Right ventricle myocardium superior (tissue), 1 donor: ENCODE measurements at places on chromosomes 16 and 17. TPM values are rescaled to one million over a fixed set of nuclear protein-coding genes. Genes with fewer than 3 reads are reported as not detected.

- DNase-seq: peak; percentile 13
These were observed 8.6 kb downstream of the CCDC102A start for GRCh38 chr16:57527610-57528360.

DNA sequence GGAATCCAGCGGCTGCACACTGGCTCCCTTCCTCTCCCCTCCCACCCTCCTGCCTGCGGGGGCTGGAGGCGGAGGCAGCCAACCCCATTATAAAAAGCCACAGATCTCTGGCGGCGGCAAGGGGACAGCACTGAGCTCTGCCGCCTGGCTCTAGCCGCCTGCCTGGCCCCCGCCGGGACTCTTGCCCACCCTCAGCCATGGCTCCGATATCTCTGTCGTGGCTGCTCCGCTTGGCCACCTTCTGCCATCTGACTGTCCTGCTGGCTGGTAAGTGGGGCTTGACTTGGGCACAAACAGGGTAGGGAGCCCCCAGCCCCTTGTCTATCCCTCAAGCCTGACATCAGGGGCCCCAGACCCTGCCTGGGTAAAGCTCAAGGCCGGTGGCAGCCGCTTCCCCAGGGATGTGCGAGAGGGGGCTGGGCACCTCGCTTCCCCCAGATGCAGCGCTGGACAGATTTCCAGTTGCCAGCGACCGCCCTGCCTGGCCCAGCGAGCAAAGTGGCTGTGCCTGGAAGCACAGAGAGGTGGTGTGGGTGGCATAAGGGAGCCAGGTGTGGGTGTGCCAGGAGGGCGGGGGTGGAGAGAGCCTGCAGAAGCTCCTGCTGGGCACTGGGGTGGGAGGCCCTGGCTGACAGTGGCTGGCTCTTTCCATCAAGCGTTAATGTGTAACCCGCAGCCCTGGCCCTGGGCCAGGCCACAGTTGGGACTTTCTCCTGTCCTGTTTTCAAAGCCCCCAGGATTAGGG is at the start of gene CX3CL1:
CX3CL1 (plus strand) TSS at position 119 of the 745 bp plus-strand sequence; CDS start at position 198, 79 bp downstream.
- peak; percentile 67 for DNase-seq

- no peak for DNase-seq
These were observed 143.3 kb downstream of the STX8 start for GRCh38 chr17:9432134-9432885.

DNA sequence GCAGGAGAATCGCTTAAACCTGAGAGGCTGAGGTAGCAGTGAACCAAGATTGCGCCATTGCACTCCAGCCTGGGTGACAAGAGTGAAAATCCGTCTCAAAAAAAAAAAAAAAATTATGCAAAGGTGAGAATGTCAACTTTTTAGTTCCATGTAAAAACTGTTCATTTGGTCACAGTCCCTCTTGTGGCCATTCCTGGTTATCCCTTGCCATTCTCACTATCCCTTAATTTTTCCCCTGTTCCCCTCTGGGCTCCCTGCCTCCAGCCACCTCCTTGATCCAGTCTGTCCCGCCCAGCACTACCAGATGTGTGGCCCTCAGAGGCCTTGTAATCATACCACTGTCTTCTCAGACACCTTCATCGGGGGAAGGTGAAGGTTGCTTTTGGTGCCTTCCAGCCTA is 23.4 kb downstream of the DCAF7 start:
- no peak for DNase-seq

GRCh38 chr17:55354941-55355340 is 66.7 kb downstream of the MMD start:
- DNase-seq: no peak

DNA sequence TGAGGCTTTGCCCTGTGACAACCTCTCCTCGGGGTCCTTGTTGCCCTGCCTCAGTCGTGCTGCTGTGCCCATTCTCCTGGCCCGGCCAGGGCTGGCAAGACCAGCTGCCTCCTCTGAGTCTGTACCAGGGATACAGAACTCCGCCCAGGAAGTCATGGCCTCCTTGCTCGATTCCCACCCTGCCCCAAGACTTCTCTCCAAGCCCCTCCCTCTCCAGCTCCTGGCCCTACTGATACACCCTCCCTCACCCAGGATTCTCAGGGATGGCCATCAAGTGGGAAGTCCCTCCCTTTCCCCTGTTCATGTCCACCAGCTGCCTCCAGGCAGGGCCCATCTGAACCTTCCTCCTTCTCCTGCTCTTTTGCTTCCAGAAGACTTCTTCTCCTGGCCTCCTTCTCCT is 11.2 kb upstream of the TMEM208 start:
- no peak for DNase-seq

SYNGR3 gene
- 0.32 TPM for total RNA-seq
